ENCODE measurements at places on chromosomes 11 and 22.
A peak's percentile ranks its signal among the peaks of the same experiment; 100 is the strongest.

DNA sequence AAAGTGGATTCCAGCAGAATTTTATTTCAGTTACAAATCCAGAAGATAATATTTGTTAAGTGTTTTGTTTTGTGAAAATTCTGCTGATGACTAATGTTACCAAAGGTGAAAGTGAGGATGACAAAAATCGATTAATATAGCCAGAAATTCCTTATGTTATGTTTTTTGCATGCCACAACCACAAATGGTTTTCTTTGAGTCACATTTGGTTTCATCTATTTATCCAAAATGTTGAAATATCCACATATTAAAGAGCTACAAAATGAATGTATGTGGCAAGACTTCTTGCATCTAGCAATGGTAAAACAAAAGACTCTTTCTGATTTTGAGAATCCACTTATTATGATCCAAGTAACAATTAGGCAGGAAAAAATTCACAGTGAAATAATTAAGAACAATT is 150.1 kb upstream of the LRRC4C start:
- DNase-seq = no peak

GRCh38 chr22:50444663-50445062 is 30.2 kb downstream of the SBF1 start:
- peak; percentile 67 for DNase-seq

DNA sequence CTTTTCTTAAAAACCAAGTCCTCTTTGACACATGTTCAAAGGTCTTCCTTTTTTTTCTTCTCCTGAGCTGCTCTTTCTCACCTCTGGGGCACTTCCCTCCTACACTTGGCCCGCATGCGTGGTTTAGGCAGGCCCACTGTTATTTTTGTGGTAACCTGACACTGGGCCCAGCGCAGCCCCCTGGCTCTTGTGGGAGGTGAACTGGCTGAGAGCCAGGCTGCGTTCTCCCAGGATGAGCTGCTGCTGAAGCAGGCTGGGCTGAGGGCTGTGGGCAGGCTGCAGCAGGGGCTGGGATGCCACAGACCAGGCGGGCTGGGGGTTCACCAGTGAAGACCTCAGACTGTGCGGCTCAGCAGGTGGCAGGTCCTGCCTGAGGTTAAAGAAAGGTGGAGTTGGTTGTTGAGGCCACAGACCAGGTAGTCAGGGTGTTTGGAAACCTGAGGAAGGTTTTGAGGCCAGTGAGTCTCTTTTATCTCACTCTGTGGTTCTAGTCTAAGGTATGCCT is 72.4 kb downstream of the TEAD1 start:
- DNase-seq = peak; percentile 93

GRCh38 chr11:69801513-69802335 is 17.5 kb downstream of the FGF3 start:
- DNase-seq = peak; percentile 14

GRCh38 chr11:84993386-84993785 is 633.8 kb downstream of the DLG2 start:
- DNase-seq = peak; percentile 0

- peak; percentile 53 for DNase-seq
Observed at GRCh38 chr22:27110665-27111451, 453.5 kb downstream of the MIAT start.

- no peak for DNase-seq
Observed at GRCh38 chr11:31366795-31367194, 2.7 kb downstream of the DCDC1 start.

GRCh38 chr22:33658775-33659174 is 261.5 kb downstream of the LARGE1 start:
- DNase-seq = peak; percentile 90

GRCh38 chr22:27998511-27999410 is 79.7 kb upstream of the PITPNB start:
- DNase-seq = no peak

All from fibroblast of pulmonary artery (primary cell).